ENCODE measurements at places on chromosomes 6 and 20. TPM values are rescaled to one million over a fixed set of nuclear protein-coding genes. Genes with fewer than 3 reads are reported as not detected.

GRCh38 chr20:17965042-17965697 is 3.4 kb downstream of the SNX5 start:
- DNase-seq = no peak

- DNase-seq = no peak
Measured at GRCh38 chr6:79440598-79440997, 96.6 kb downstream of the LCA5 start.

DNA sequence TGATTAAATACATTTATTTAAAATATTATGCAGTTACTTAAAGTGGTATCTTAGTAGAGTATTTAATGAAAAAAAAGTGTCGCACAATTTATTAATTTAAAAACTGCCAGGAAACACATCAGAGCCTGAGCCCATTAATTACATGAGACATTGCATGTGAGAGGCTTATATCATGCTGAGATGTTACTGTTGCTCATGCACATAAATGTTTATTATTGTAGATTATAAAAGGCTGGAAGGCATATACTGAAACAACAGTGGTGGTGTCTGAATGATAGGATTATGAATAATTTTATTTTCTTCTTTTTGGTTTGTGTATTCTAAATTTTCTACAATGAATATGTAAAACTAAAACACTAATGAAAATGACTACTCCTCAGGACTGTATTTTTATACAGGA is 45.7 kb upstream of the TXNDC5 start:
- no peak for DNase-seq

- no peak for DNase-seq
Measured at GRCh38 chr6:51675922-51676275, 411.5 kb downstream of the PKHD1 start.

- no peak for DNase-seq
Measured at GRCh38 chr20:19170148-19170547, 42.3 kb upstream of the SLC24A3 start.

DNA sequence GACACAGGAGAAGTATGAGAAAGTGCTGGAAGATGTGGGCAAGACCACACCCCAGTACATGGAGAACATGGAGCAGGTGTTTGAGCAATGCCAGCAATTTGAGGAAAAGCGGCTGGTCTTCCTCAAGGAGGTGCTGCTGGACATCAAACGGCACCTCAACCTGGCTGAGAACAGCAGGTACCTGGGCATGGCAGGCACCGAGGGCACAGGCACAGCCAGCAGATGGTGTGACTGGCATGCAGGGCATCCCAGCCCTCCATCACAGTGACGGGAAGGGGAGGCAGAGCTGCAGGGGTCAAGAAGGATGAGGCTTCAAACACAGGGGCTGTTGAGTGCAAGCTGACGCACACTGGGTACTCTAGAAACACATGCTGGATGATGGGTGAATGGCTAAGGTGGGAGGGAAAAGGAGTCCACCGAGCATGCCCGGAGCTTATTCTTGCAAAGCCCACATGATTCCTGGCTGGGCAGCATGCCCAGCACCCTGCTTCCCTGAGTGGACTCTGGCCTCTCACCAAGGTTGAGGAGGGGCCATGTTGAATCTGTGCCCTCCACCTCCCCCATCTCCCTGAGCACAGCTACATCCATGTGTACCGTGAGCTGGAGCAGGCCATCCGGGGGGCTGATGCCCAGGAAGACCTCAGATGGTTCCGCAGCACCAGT is 26.3 kb downstream of the SPDEF start:
- peak; percentile 63 for DNase-seq

DNA sequence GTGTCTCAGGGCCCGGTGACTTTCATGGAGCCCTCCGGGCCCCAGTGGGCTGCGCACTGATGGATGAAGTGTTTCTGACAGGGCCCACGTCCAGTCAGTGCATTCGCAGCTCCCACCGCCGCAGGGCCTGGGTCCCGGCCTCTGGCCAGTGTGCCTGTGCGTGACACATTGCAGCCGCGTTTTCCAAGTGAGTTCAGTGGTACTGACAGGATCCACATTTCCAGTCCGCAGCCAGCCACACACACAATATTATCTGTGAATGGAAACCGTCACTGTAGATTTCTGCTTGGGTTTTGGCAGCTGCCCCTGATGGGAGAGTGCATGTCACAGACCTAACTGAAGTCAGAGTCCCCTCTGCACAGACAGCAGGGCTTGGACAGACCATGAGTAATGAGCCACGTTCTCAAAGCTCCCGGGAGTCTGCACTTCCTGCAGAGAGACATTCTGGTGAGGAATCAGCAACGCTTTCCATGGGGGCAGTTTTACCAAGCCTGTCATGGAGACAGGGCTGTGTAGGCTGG is 171.4 kb downstream of the MYLK4 start:
- no peak for DNase-seq

DNA sequence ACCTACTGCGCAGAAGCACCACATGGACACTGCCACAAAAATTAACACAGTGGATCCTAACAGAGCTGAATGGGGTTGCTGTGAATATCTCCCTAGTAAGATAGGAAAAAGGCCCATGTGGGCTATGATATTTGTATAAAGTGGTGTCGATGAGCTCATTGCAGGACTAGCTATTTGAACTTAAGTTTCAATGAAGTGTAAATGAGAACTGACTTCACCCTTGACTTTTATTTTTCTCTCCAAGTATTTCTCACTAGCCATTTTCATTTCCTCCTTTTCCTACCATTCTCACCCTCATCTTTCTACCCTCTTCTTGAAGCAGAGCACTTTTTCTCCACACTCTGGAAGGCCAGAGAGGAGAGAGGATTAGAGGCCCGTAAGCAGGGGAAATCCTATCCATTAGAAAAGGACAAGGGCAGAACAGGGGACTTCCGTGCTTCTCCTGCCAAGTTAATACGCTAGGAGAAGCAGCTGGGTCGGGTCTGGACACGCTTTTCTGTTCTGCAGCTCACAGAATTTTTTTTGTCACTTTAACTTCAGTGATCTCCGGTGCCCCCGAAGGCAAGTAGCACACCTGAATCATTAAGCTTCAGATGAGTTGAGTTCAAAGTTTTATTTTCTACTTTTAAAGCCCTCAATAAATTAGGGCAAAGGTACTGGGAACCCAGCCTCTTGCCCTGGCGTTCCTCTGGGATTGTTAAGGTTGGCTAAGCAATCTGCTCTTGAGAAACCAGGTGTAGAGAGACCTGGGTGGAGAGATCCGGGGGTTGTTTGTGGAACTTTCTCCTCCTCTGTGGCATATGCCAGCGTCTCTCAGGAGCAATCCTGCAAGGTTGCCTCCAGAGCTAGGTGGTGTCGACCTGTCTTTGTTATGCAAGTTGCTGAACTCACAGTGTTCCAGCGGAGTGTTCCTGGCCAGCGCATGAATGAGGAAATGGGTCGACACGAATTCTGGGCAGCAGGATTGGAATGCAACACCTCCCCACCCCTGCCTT is 56.2 kb upstream of the ARID1B start:
- DNase-seq = no peak

DNA sequence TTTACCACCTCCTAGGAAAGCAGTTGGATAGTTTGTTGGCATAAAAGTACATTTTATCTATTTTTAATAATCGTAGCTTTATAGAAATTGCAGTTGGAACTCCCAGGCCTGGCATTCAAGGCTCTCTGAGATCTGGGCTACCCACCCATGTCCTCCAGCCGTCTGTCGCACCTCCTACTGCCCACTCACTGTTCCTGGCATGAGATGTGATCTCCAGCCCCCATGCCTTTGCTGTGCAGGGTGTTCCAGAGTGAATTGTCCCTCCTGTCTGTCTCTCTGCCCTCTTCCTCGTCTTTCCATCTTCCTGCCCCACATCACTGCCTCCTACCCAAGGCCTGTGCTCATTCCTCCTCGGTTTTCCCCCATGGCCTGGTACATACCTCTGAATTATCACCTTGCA is 50.7 kb downstream of the PTPN1 start:
- DNase-seq = peak; percentile 71

GRCh38 chr6:134945045-134945444 is 4.9 kb downstream of the ALDH8A1 start:
- no peak for DNase-seq

GRCh38 chr6:165552248-165552736 is 110.7 kb downstream of the PDE10A start:
- no peak for DNase-seq

- no peak for DNase-seq
Measured at GRCh38 chr6:73309535-73309784, 44.6 kb downstream of the DPPA5 start.

- DNase-seq = no peak
Measured at GRCh38 chr6:53492860-53493634, 51.9 kb downstream of the GCLC start.

DNA sequence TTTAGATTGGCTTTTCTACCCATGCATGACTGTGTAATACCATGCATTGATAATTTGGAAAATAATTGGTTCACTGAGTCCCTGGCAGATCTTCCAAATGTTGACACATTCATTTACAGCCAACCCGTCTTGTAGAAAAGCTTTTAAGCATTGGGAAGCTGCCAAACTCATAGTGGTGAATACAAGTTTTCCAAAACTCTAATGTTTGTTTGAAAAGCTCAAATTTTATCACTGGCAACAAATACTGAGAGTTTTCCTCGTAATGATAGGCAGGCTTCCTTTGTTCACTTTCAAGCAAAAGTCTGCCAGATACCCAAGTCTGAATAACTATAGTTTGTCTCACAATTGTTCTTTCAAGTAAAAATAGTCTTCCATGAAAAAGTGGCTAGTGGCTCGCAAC is 143.0 kb downstream of the FIG4 start:
- no peak for DNase-seq

GRCh38 chr6:16078064-16078463 is 50.8 kb upstream of the MYLIP start:
- no peak for DNase-seq

GRCh38 chr20:37881601-37882343 is 21.2 kb upstream of the VSTM2L start:
- no peak for DNase-seq

DNA sequence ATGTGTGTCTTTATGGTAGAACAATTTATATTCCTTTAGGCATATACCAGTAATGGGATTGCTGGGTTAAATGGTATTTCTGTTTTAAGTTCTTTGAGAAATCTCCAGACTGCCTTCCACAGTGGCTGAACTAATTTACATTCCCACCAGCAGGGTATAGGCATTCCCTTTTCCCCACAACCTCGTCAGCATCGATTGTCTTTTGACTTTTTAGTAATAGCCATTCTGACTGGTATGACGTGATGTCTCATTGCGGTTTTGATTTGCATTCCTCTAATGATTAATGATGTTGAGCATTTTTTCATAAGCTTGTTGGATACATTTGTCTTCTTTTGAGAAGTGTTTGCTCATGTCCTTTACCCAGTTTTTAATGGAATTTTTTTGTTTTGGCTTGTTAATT is 5.3 kb upstream of the TASP1 start:
- DNase-seq = no peak

DNA sequence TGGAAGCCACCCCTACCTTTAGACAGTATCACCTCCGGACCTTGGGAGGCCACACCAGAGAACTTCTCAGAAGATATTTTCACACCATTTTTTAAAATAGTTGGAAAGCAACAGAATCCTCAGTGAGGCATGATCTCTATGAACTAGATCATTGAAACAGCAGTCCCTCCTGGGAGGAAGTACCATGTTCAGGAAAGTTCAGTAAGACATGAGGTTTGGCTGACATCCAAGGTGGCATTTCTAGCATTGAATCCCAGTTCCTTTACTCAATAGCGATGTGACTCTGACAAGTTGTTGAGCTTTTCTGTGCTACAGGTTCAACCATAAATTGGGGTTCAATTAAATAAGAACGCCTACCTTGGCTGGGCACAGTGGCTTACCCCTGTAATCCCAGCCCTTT is 169.0 kb downstream of the TBC1D7 start:
- no peak for DNase-seq

DNA sequence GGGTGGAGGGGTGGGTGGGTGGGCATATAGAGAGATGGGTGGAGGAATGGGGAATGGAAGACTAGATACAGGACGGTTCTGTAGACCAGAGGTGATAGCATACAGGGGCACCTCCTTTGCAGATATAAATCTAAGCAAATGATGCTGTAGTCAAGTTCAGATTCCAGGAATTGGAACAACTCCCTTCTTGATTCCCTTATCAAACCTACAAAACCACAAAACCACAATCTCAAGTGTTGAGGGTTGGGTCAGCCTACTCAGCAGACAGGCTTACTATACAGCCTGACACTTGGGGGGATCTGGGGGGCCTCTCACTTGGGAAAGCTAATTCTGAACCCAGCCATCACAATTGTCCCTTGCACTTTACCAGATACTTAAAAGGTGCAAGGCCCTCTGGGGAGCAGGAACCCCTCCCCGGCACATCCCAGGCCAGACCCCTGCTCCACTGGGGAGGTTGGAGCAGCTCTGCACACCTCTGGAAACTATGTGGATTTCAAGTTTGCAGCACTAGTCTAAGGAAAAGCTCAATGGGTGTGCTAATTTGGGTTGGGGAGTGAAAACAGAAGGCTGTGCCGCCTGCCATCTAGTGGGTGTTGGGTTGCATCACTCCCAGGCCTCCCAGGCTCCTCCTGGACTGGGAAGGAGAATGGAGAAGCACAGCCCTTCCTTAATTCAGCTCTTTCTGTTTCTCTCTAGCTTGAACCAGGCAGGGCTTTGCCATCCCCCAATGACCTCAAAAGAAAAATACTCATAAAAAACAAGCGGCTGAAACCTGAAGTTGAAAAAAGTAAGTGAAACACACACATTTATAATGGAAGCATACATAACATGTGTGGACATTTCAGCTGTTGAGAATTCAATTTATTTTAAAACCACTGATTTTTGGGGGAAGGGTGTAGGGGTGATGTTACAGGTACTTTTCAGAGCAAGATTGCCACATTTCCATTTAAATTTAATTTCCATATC is 121.2 kb upstream of the LAMP5 start:
- DNase-seq = peak; percentile 72

DNA sequence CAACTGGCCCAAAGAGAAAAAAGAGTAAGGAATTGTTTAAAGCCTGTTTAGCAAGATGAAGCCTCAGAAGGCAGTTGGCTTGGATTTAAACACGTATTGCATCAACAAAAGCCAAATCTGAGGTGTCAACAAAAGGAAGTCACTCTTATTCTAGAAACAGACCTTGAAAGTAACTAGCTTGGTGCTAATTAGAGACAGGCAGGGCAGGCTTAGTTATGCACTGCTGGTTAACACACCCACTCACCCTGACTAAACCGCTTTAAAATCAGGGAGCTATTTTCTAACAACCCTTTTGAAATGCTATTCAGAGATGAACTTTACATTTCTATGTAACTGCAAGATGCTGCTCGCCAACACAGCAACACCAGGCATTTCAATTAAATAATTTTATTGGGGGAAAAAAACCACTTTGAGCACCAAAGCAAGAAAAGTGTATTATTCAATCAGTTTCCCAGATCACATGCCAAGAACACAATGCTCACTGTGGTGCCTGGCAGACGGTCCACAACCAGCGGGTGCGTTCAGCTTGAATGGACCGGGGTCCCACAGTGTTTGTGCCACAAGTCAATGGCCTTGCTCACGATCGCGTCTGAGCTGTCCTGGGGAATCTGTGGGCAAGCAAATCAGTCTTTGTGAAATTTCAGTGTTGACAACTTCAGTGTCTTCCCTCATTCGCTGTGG is 23.6 kb downstream of the TBC1D7 start:
- no peak for DNase-seq

- no peak for DNase-seq
Measured at GRCh38 chr6:83884523-83884922, 25.0 kb downstream of the CYB5R4 start.

HDGFL1 gene
- 1.2 TPM for total RNA-seq

RBM12 gene
- total RNA-seq = 68.4 TPM

DSP gene
- 2.6 TPM for total RNA-seq

BANF2 gene
- total RNA-seq = not detected

HSPA1L gene
- 4.7 TPM for total RNA-seq

SPO11 gene
- total RNA-seq = not detected

RNF182 gene
- 33.2 TPM for total RNA-seq

KCNS1 gene
- total RNA-seq = 78.4 TPM

IPCEF1 gene
- 132 TPM for total RNA-seq

IMPG1 gene
- total RNA-seq = 3.0 TPM

C4B gene
- 72.5 TPM for total RNA-seq

CPNE5 gene
- total RNA-seq = 101 TPM

CCR6 gene
- total RNA-seq = not detected

All from dorsolateral prefrontal cortex (tissue), 122 donors.